Neural progenitor cell (in vitro differentiated cells): ENCODE measurements at places on chromosomes 7 and 10.
A peak's percentile ranks its signal among the peaks of the same experiment; 100 is the strongest.

DNA sequence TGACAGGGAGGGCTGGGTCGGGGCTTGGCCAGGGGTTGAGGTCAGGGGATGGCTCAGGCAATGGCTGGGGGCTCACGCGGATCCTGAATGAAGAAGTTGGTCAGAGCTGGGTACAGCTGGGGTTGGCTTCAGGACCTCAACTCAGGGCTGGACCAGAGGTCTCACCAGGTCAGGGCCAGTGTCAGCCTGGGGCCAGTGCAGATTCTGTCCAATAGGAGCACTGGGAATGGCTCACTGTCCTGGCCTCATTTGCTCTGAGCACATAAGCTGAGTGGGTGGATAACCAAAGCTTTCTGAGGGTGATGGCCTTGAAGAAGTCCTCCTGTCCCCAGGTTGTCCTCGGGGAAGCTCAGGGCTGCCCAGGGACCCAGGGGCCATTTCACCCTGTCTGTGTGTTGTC, 54.9 kb upstream of the PCBD1 start:
- no peak for DNase-seq

GRCh38 chr10:37727491-37728352, 129.7 kb downstream of the ZNF248 start:
- no peak for DNase-seq

DNA sequence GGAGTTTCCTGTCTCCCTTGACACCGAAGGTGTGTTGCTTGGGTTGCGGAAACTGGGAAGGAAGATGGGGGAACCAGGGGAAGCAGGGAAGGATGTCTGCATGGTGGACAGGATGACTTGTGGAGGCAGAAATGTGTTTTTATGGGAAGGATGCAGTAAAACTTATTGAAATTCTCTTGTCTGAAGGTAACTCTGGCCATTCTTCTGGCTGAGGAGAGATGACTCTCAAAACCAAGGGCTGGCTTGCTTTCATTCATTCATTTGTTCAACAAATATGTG, 1.5 kb downstream of the UBTD1 start:
- no peak for DNase-seq

DNA sequence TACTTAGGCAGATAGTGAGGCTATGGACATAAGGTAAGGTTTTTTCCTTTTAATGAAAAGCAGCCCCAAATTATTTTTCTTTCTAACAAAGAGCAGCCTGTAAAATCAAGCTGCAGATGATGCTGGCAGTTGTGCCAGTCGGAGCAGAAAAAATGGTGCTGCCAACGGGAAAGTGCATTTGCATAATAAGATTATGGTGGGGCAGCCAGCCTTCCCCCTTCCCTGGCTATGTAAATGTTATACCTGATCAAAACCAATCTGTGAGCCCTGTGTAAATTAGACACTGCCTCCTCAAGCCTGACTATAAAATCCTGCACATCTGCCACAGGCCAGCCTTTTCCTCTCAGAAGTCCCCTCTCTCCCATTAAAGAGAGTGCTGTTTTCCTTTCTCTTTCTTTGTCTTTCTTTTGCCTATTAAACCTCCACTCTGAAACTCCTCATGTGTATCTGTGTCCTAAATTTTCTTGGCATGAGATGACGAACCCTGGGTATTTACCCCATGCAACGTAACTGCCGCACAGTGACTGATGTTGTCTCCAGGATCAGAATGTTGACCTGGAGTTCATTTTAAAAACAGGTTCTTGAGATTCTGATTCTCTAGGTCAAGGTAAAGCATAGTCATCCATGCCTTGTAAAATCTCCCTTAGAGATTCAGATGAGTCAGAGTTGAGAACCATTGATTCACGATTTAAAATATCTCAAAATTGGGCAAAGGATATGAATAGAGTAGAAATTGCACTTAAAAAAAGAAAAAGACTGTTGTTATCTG, 167.3 kb upstream of the C1GALT1 start:
- DNase-seq, result peak; percentile 9

DNA sequence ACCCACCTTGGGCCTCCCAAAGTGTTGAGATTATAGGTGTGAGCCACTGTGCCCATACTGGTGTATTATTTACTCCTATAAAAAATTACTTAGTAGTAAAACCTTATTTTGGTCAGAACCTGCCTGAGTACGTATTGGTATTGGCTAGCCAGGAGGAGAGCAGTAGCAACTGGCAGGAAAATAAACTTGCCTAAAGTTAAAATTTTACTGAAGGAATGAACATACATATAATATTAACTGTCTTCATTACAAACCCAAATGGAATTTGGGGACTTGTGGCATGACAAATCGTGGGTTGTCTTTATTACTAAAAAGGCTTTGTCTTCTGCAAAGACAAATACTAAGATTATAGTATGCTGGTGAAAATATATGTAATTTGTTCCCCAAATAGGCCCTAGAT, 8.4 kb downstream of the RAB18 start:
- DNase-seq, result no peak

- no peak for DNase-seq
These were observed 11.2 kb upstream of the NUPR2 start for GRCh38 chr7:56127241-56127975.

- DNase-seq, result peak; percentile 81
These were observed 76.9 kb downstream of the RNF216 start for GRCh38 chr7:5704534-5704922.

DNA sequence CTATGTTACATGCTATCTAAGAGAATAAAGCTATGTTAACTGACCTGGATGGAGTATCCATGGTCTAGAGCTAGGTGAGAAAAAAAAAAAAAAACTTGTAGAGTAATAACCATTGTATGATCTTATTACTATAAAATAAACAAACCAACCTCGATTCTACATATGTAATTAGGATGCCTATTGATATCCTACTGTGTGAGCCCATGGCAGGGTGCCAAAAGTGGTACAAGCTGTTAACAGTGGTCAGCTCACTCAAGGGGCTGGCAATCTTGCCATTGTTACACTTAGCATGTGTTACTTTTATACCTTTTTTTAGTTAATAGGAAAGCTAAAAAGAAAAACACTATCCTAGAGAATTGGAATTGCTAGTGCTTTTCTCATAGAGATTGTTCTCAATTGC, 13.5 kb upstream of the IL6 start:
- no peak for DNase-seq

GRCh38 chr10:3935933-3936359, 150.9 kb upstream of the KLF6 start:
- no peak for DNase-seq

- no peak for DNase-seq
These were observed 42.2 kb downstream of the LRRC18 start for GRCh38 chr10:48897441-48897790.

GRCh38 chr10:6418167-6418566, 161.9 kb downstream of the PRKCQ start:
- peak; percentile 18 for DNase-seq

GRCh38 chr7:151834271-151835035, 42.5 kb downstream of the PRKAG2 start:
- no peak for DNase-seq

DNA sequence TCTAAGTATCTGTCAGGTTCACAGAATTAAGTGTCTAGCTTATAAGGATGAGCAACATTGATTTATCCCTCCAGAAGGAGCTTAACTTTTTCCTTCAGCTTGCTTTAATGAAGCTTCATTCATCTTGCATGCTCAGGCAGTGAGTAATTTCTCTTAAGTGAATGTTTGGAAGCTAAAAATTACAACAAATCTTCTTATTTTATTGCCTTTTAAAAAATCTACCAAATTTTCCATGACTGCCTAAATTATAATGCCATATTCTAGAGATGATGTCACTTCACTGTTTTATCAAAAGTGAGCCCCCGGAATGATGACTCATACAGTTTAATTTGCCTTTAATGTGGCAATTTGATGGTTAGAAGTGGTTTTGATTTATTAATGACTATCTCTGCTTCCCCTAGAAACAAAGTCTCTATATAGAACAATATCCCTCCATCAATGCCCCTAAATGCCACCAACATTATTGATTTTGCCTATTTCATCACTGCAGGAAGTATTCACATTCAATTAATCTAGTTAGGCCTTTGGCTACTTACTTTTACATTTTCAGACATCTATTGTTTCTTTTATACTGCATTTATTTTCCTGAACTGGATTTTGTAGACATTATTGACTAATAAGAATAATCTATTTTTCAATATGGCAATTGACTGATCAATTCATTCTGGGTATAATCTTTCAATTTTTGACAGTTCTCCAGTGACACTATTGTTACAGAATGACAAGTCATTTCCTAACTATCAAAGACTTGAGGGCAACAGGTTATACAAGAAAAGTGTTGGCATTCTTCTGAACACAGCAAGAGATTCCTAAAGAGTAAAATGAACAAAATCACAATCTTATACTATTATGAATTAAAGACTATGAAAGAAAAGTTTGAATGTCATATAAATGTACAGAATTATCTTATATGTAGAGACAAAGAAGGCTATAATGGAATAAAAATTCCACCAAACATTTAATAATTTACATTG, 139.3 kb upstream of the ODAD2 start:
- no peak for DNase-seq

DNA sequence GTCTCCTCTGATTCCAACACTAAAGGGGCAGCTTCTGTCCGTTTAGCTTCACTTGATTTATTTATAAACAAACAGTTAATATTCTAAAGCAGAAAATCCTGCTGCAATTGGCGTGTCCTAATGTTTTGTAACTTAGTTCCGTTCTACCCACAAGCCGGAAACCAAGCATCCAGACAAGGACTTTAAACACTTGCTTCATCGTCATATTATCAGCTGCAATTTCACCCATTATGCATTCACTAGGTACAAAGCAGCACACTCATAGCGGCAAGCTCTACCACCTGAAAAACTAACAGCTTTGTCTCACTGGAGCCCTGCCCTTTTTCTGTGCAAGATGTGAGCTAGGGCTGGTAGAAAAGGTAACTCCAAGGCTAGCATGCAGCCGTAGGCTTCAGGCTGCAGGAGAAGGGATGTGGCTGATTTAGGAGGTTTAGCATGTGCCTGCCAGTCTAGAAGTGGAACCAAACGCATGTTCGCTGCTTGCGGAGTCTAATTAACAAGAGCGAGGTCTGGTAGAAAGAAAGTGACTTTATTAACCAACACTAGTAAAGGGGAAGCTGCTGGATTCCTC, 43.7 kb upstream of the BPGM start:
- no peak for DNase-seq

- no peak for DNase-seq
These were observed 26.5 kb upstream of the SMIM30 start for GRCh38 chr7:113144817-113145216.

GRCh38 chr10:11898372-11899066, 75.4 kb downstream of the PROSER2 start:
- DNase-seq, result no peak

- DNase-seq, result peak; percentile 85
These were observed 137.8 kb downstream of the MAPK8 start for GRCh38 chr10:48444266-48444665.

DNA sequence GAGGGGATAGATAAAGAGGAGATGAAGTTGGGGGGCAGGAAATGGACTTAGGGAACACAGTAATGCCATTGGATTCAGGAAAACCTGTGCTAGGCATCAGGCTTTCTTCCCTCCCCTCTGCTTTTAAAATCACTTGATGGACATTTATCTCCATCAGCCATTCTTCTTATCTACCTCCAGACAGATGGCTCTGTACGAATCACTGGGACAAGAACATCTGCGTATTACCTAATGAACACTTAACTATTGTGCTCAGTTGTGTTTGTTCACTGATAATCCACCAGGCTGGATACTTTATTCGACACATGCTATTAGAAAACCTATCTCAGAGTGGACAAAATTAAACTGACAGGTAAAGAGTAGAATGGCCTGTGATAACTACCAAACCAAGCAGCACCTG, 40.0 kb downstream of the TNKS2 start:
- DNase-seq, result no peak

GRCh38 chr10:5658871-5659618, 7.3 kb downstream of the ASB13 start:
- peak; percentile 76 for DNase-seq

DNA sequence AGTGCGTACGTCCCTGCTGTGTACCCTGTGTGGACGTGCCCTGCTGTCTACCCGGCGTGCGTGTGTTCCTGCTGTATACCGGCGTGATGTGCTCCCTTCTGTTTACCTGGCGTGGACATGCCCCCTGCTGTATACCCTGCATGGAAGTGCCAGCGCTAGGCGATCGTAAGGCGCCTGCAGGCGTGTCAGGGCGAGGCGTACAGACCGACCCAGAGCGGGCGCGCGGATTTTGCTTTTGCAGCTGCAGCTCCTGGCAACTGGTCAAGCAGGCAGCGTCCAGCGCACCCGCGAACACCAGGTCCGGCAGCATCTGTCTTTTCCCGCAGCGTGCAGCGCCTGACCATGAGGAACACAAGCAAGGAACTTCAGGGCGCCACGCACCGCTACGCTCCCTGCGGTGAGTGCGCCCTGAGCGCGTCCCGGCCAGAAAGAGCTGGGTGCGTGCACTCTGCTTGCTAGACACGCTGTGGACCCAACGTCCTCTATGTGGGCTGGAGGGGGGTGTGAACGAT, 680 bp downstream of the C7orf57 start:
- peak; percentile 65 for DNase-seq
